NCI-H345 (cell line): ENCODE measurements at places on chromosomes 5 and 9.
A peak's percentile ranks its signal among the peaks of the same experiment; 100 is the strongest.

GRCh38 chr9:1550636-1551035 lies 464.5 kb upstream of the SMARCA2 start:
- DNase-seq, result no peak

DNA sequence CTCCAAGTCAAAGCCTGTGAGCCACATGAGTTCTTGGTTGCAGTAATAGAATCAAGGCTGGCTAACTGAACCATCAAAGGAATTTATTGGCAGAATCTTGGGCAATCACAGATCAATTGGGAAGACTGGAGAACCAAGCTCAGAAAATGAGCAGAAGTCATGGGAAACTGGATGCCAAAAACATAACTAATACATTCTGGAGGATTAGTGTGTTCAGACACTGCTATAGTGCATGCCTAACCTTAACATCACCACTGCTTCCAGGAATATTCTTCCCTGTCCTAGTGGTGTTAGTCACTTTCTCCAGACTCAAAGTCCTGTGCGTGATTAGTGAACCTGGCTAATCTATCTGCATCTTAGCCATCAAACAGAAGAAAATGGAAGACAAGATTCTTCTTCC lies 843.7 kb downstream of the EFNA5 start:
- no peak for DNase-seq

DNA sequence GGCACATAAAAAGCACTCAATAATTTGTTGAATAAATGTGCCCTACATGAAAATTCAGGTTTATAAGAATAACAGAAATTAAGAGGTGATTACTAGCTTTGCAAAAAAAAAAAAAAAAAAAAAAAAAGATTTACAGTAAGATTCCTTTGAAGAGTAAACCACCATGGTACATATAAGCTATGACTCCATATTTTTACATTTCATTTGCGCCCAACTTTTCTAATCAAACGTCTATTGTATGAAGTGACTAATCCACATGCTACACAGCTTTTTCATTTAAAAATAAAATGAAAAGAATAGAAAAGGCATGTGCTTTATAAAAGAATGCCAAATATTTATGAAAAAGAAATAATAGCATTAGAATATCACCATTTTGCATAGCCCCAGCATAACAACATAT lies at the start of gene PLAC8L1:
TSS of gene PLAC8L1 (minus strand) at position 101 of the 400 bp plus-strand sequence. CDS start 1,266 bp downstream, outside the sequence.
- DNase-seq, result no peak

DNA sequence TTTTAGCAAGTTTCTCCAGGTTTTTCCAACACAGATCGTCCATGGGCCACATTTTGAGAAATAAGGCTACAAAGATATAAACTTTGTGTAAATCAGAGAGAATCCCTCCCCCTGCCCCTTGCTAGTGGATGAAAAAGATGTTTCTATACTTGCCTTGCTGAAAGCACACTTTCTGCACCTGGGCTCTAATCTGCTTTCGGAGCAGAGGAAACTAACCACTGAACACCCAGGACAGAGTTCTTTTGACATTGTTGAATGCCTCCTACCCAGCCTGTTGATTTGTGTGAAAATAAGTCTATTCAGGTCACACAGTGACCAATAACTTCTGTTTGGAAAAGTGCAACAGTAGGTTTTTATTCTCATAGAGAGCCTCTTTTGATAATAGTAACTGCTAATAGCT lies 7.5 kb downstream of the ADRB2 start:
- no peak for DNase-seq

DNA sequence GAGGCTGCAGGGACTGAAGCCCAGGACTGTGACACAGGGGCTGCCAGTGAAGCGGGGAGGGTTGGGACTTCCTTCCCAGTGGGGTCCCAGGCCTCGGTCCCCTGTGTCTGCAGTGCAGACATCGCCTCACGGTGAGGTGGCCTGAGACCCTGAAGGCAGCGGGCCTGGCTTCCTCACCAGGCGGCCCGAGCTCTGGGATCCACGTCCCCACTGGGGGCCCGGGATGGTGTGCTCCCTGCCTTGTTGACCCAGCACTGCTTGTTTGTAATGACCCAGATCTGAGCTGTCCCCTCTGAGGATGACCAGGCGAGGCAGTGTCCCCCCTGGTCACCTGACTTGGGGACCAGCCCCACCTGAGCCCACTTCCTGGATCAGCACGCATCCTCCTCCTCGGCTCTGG lies 53.1 kb downstream of the COL5A1 start:
- no peak for DNase-seq

DNA sequence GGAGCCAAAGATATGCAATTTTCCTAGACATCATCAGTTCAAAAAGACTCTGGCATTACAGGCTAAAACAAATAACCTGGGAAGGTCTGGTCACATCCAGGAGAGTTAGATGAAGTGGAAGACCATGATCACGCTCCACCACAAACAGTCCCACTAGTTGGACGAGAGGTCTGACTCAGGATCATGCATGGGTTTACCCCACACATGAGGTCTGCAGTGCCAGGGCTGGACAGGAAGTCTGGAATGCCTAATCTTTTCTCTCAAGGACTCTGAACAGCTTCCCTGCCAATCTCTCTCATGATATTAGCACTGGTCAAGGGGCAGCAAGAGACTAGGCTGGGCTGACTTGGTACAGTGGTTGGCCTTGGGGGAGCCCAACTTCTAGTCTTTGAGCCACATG lies 7.1 kb downstream of the PRUNE2 start:
- no peak for DNase-seq

GRCh38 chr9:110152704-110153374 lies 55.1 kb downstream of the C9orf152 start:
- DNase-seq, result peak; percentile 52

DNA sequence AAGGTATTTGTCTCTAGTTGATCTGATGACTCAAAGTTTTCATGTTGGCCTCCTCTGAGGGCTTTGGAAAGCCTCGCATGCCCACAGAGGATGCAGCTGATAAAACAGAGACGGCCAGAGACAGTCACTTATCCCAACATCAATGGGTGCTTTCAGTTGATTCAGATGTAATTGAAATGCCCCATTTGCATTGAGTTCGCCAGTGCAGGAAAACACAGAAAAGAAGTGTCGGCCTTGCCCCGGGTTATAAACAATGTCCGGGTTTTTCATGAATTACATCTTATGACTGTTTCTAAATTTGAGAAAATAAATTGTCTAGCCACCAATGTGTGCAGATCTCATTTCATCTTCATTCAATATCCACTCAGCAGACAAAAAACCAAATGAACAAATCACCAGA lies 42.2 kb upstream of the ICE1 start:
- DNase-seq, result no peak

DNA sequence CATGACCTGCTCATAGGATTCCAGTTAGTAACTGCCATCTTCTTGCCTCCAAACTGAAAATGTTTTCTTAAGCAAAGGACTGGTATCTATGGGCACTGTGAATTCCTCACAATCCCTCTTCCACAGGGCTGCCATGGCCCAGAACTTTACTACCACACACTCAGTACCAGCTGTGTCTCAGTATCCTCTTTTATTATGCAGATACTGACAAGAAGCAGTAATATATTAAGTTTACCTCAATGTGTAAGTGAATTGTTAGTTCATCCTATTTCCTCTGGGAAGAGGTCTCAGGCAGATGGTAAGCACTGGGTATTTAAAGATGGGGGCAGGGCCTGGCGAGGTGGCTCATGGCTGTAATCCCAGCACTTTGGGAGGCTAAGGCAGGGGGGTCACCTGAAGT lies 320.8 kb upstream of the RFX3 start:
- no peak for DNase-seq

DNA sequence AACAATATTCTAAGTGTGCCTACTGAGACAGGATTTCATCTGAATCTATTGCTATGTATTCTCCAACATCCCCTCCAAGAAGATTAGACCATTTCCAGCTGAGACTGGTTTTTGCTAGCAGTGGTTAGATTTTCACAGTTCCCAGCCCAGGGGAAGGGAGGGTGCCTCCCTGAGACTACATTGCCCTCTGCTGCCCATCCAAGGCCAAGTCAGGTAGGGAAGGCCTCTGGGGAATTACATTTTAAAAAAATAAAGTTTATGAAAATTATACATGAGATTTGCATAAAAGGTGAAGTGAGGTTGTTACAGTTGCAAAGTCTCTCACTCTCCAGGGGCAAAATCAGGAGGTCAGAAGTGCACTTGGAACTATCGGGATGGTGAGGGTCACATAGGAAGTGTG lies 28.0 kb upstream of the SYK start:
- no peak for DNase-seq

GRCh38 chr9:69580582-69581214 lies 91.5 kb downstream of the APBA1 start:
- DNase-seq, result no peak

DNA sequence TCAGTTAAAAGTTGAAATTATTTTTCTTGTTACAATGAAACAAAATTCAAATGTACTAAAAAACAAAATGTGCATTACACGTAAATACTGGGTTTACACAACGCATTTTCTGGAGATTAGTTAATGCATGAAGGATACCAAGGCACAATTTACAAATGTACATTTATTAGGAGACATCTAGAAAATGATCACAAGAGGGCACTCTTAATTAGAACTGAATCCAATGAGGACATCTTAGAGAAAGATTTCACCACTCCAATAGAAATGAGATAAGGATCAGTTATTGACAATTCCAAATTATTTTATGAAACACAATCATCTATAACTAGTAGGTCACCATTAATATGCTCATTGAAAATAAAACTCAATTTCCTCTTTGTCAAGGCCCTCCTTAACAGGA lies 36.6 kb upstream of the CDH12 start:
- DNase-seq, result peak; percentile 14

- no peak for DNase-seq
Observed at GRCh38 chr5:52869391-52869790, 81.7 kb downstream of the ITGA1 start.

DNA sequence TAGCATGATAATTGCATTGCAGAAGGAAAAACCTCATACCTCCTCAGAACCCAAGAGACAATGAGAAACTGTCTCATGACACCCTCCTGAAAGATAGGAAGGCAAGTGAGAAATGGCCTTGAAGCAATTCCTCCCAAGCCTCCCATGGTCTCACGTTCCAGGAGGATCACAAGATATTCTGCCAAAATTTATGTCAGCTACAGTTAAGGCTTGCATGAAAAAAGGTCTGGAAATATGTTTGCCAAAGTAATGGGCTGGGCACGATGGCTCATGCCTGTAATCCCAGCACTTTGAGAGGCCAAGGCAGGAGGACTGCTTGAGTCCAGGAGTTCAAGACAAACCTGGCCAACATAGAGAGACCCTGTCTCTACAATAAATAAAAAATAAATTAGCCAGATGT lies 12.6 kb upstream of the HOMER1 start:
- DNase-seq, result no peak

DNA sequence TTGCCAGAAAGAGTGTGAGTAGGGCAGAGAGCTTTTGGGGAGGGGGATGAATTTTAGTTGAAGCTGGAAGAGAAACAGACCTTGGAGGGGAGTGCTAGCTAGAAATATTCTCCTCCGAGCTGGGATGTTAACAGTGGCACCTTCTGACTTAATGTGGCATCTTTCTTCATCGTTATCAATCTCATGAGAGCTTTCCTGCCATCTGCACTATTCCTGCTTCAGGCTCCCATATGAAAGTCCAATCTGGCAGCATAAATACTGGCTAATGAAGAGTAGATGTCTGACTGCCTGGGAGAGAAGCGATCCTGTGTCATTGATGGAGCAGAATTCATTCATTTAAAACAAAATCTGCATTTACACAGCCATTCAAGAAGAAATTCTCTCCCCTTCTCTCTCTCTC lies 284.5 kb downstream of the TMEM38B start:
- DNase-seq, result no peak

GRCh38 chr9:126336736-126337325 lies 10.2 kb downstream of the MVB12B start:
- DNase-seq, result no peak

GRCh38 chr9:82406456-82407085 lies 418.0 kb downstream of the SPATA31D1 start:
- no peak for DNase-seq

DNA sequence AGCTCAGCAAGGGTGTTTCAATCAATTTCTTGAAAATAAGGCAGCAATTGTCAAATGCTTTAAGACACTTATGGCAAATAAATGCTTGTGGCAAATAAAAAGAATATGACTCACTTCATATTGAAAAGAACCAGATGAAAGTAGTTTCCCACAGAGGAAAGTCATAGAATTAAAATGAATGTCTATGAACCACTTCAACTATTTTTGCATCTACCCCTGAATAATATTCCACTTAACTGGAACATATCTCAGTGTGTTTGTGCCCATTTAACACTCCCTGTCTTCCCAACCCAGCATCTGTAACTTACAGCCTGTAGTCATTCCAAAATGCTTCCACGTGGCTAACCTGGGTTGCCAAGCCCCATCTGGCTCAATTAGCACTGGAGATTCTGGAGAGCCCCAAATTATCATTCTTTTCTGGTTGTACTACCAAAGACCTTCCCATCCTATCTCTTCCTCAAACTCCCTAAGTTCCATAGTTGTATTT lies 84.7 kb downstream of the FEM1C start:
- DNase-seq, result no peak

GRCh38 chr9:134600836-134601638 lies 40.6 kb upstream of the COL5A1 start:
- no peak for DNase-seq
